Caco-2 (cell line): ENCODE measurements at places on chromosomes 7 and 10. TPM values are rescaled to one million over a fixed set of nuclear protein-coding genes. Genes with fewer than 3 reads are reported as not detected.
A peak's percentile ranks its signal among the peaks of the same experiment; 100 is the strongest.

The AGBL3 gene
- 5.3 and 6.1 TPM in 2 replicates for total RNA-seq

DNA sequence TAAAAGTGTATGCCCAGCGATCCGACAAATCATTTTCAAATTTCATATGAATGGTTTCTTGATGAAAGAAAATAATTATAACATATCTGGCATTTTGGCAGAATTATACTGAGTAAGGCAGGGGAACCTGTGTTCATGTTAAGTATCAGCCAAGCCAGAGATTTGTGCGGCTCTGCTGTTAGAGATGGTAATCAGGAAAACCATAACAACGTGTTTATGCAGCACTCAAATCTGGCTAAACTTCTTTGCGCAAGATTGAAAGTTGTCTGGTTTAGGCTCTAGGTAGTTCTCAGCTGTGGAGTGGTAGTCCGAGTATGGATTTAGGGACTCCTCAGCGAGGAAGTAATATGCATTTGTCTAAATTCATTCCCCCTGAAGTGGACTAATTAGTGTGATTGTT lies 8.9 kb upstream of the CTBP2 start:
- no peak for DNase-seq
- no peak overlapping the region for H3K27ac ChIP-seq
- H3K27me3 ChIP-seq: no peaks in the 10 kb centered on the region
- no peaks in the 10 kb centered on the region for H3K4me1 ChIP-seq

GRCh38 chr7:96781919-96782318 lies 72.3 kb upstream of the SEM1 start:
- no peak for DNase-seq
- H3K4me1 ChIP-seq: no peaks in the 10 kb centered on the region
- H3K36me3 ChIP-seq: no peaks in the 10 kb centered on the region
- H3K4me3 ChIP-seq: no peak overlapping the region

The WDFY4 gene
- not detected in 2 replicates for total RNA-seq

DNA sequence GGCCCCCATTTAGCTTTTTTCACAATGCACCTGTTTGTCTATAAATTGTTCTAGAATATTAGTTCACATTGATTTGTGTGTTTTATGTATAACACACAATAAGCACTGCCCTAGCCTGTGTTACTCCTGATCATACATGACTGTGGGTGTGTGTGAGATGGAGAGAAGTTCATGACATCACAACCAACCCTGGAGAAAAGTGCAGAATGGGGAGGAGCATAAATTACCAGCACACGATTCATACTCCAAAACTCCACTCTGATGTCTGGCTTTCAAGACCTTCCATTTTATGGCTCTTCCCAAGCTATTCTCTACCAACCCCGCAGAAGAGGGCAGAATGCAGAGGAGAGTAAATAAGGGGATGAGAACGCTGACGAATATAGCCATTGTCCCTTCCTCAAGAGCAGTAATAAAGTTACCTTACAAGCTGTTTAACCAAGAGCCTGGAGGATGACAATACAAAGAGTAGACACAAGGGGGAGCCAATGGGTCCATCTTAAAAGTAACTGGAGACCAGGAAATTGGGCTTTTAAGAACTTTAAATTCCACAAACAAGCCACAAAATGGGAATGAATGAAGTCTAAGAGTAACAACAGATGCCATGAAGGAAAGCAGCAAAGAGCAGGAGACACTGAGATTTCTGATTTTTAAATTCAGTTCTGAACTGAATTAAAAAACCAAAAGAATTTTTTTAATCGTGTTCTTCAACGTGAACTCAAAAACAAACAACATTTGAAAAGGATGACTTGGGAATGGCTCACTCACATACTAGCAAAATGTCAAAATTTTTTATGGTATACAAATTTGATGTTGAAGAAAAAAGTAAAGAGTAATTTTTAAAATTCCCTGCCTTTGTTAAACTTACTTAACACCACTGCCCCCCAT lies 159.6 kb downstream of the PARD3 start:
- H3K4me3 ChIP-seq: no peak overlapping the region
- H3K4me1 ChIP-seq: peaks cover 5% of the 10 kb centered on the region
- no peaks in the 10 kb centered on the region for H3K36me3 ChIP-seq
- H3K27ac ChIP-seq: no peak overlapping the region
- peak; percentile 83 for DNase-seq

The CISD1 gene
- total RNA-seq: 98.3 and 99.3 TPM in 2 replicates

The ATG9B gene
- total RNA-seq: 4.3 and 4.8 TPM in 2 replicates

DNA sequence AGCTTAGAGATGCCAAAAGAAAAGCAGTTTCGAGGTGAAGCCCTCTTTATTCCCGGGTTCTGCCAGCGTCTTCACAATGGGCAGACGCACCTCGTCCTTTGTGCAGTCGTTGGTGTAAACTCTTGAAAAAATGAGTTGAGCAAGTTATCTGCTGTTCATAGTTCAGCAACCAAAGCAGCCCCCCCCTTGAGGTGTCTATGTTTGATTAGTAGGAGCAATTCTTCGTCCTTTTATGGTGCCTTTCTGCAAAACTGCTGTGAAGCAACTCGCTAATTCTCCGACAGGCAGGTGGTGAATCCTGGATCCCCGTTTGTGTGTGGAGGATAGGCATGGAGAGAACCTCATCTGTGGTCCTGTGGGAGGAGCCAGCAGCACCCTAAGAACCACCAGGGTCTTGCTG lies 234.5 kb downstream of the GLRX3 start:
- H3K27ac ChIP-seq: no peak overlapping the region
- H3K4me1 ChIP-seq: no peaks in the 10 kb centered on the region
- DNase-seq: no peak

The KAZALD1 gene
- 41.3 and 42.3 TPM in 2 replicates for total RNA-seq

- H3K4me3 ChIP-seq: no peak overlapping the region
- H3K4me1 ChIP-seq: no peaks in the 10 kb centered on the region
- DNase-seq: no peak
- H3K36me3 ChIP-seq: no peaks in the 10 kb centered on the region
- H3K27ac ChIP-seq: no peak overlapping the region
Measured at GRCh38 chr7:34425194-34425593, 232.8 kb upstream of the NPSR1 start.

The NOM1 gene
- total RNA-seq: 37.7 and 38.5 TPM in 2 replicates

GRCh38 chr7:151954866-151955820 lies 1.1 kb upstream of the GALNTL5 start:
- no peaks in the 10 kb centered on the region for H3K36me3 ChIP-seq
- H3K27ac ChIP-seq: no peak overlapping the region
- H3K4me1 ChIP-seq: no peaks in the 10 kb centered on the region

DNA sequence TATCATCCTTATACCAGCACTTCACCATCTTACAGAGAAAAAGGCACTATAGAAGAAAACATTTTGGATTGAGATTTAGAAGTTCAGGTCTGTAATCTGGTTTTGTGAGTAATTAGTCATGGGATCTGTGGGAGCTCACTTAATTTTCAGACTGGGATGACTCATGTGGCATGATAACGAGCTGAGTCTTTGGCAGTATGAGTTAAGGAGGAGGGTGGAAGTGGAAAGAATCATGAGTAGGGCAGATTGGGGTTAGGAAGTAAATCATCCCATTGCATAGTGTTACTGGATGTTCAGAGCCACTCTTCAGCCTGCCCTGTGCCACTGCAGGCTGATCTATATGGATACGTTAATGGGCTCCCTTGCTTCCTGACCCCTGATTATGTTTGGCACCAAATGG lies 64.9 kb downstream of the ZNF92 start:
- H3K27ac ChIP-seq: no peak overlapping the region
- no peaks in the 10 kb centered on the region for H3K36me3 ChIP-seq
- H3K4me1 ChIP-seq: no peaks in the 10 kb centered on the region
- H3K27me3 ChIP-seq: no peaks in the 10 kb centered on the region
- no peak for DNase-seq

GRCh38 chr10:30816159-30816819 lies 186.7 kb upstream of the LYZL2 start:
- DNase-seq: no peak
- no peak overlapping the region for H3K27ac ChIP-seq
- H3K36me3 ChIP-seq: no peaks in the 10 kb centered on the region
- H3K4me3 ChIP-seq: no peak overlapping the region
- H3K4me1 ChIP-seq: no peaks in the 10 kb centered on the region

DNA sequence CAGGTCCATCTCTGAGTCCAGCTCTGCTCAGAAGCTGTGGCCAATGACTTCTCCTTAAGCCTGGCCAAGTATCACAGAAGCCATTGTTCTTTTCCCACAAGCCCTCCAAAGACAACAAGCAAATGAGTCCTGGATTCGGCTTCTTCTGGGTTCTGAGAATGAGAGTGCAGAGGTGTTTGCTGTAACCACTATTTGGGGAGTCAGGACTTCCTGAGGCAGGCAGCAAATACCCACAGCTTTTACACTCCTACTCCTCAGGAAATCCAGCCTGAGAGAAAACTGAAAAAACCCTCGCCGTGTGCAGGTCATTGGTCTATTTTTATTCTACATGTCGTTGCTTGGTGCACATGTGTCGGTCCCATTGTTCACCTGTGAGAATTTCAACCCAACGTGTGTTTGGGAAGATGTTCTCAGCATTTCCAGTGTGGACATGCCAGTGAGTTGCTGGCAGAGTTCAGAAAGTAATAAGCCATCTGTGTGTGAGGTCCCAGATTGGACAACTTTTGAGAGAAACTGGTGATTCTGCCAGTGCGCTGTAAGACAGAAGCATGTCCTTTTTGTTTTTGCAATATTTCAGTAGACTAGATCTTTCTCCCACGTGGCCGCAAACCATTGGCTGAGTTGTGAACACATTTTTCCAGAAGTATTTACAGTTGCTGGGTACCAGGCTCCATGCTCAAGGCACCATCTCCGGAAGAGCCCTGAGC lies 121.6 kb upstream of the LYZL2 start:
- no peak for DNase-seq
- no peaks in the 10 kb centered on the region for H3K36me3 ChIP-seq
- H3K4me3 ChIP-seq: no peak overlapping the region
- H3K27me3 ChIP-seq: peaks cover 1% of the 10 kb centered on the region; the same call in 1 of the 2 replicates

- no peak overlapping the region for H3K4me3 ChIP-seq
- no peak for DNase-seq
- H3K4me1 ChIP-seq: no peaks in the 10 kb centered on the region
- no peak overlapping the region for H3K27ac ChIP-seq
- H3K27me3 ChIP-seq: no peaks in the 10 kb centered on the region
- H3K36me3 ChIP-seq: peaks cover 6% of the 10 kb centered on the region; the same call in 1 of the 2 replicates
Measured at GRCh38 chr7:107938456-107939250, 47.7 kb downstream of the DLD start.

The H2BK1 gene
- total RNA-seq: not detected in 2 replicates

DNA sequence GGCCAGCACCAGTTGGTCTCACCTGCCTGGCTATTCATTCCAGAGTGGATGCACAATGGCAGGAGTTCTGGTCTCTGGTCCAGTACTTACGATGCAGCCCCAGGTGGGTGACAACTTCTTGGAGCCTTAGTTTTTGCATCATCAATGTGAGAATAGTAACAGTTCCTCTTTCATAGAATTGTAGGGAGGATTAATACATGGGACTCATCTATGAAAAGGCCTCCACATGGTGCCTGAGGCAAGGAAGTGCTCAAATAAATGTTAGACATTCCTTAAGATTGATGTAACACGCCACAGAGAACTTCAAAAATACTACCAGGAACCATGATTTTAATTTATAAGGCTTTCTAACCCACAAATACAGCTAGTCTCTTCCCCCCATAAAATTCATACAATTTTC lies 120.1 kb upstream of the CHST15 start:
- no peaks in the 10 kb centered on the region for H3K4me1 ChIP-seq
- H3K36me3 ChIP-seq: no peaks in the 10 kb centered on the region
- H3K27ac ChIP-seq: no peak overlapping the region

The TMEM176A gene
- total RNA-seq: 38.7 and 49.6 TPM in 2 replicates

DNA sequence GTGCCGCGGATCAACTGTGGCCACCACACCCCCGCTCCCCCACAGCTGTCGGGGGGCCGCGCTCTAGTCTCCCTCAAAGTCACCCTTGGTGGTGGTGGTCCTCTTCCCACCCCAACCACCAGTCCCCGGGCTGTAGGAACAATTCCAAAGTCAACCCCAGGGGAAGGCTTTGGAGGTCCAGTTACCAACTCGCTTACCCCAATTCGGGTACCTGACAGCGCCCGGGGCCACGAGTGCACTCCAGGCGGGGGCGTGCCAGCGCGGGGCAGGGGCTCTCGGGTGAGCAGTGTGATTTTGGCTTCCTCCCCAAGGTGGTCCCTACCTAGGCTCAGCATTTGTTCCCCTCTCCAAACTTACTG lies 584 bp upstream of the ZMIZ1 start:
- no peak for DNase-seq
- H3K36me3 ChIP-seq: no peaks in the 10 kb centered on the region
- peak overlapping the region; percentile 71 for H3K27ac ChIP-seq
- H3K4me3 ChIP-seq: peak overlapping the region; percentile 82
- peaks cover 31% of the 10 kb centered on the region for H3K4me1 ChIP-seq
